Stimulated activated CD4-positive, alpha-beta T cell treated with anti-CD3 and anti-CD28 coated beads, TNF-alpha, amount 100 ng/mL, for 1 hour (primary cell): ENCODE measurements at places on chromosomes 5 and 9.

DNA sequence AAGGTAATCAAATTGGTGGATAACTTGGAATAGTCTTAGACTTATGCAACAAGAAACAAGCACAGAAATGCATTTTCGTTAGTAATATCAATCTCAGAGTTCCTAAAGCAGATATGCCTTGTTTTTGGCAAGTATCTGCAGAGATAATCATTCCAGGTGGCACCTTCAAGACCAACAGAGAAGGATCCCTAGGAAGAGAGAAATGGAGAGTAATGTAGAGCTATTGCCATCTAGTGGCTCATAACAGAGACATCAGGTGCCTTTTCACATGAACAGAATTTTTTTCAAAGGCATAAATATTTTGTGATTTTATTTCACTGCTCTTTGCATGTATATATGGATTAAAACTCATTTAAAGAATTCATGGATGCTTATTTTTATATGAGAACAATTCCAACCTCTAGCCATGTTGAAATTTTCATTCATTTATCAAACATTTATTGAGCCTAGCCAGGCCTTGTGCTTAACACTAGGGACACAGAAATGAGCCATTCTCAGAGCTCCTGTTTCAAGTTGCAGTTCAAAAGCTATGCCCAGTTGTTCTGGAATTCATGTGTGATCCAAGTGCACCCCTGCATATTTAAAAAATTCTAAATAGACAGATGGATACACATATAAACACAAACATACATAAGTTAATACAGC is 117.5 kb upstream of the OR13F1 start:
- DNase-seq: no peak

DNA sequence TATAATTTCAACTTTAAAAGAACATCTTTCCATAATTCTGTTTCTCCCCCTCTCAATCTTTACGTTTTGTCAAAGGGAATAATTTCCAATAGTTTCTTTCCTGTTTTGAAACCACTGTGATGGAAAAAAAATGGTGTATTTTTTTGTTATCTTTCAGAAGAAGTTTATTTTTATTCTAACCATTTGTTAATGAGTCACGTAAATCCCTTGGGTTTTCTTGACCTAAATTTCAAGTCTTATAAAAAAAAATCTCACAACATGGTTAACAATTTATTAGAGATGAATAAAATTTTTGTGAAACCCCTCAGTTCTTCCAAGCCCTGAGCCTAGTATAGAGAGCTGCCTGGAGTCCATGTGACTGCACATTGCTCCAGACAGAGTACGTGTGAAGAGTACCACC is 106.1 kb upstream of the FBXL17 start:
- DNase-seq: no peak

GRCh38 chr5:58653521-58653920 is 70.6 kb downstream of the RAB3C start:
- no peak for DNase-seq

GRCh38 chr9:72129271-72130156 is 19.7 kb upstream of the GDA start:
- no peak for DNase-seq

- DNase-seq: no peak
Measured at GRCh38 chr5:96962540-96962991, 26.7 kb downstream of the LNPEP start.

- DNase-seq: no peak
Measured at GRCh38 chr5:147065071-147065470, 169.8 kb upstream of the STK32A start.

- no peak for DNase-seq
Measured at GRCh38 chr9:136943291-136944211, 987 bp downstream of the FBXW5 start.

- DNase-seq: no peak
Measured at GRCh38 chr5:10627160-10627701, 63.4 kb downstream of the ANKRD33B start.

DNA sequence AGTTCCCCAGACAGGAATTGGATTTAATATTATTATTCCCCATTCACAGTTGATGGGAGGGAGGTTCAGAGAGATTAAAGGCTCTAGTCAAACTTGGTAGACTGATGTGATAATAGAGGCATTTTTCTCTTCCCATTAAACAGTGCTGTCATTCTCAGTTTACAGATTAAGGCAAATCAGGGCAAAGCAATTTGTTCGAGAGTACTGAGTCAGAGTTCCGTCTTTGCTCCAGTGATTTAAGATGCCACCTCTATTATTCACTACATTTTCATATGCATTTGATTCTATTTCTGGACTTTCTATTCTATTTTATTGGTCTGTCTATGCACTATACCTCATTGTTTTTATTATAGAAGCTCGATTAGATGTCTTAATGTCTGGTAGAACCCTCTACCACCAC is 201.0 kb upstream of the RAI14 start:
- DNase-seq: no peak

DNA sequence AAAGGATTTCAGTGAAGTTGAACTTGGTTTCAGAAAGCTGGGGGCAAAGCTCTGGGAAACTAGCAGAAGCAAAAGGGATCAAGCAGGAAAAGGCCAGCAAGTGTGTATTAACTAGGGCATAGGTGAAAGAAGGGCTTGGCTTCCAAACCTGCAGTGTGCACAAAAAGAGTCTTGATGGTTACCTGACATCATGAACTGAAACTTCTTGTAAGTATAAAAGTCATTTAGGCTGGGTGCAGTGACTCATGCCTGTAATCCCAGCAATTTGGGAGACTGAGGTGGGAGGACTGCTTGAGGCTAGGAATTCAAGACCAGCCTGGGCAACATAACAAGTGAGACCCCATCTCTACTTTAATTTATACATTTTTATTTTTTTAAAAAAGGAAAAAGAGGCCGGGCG is 216.4 kb downstream of the EPB41L4A start:
- DNase-seq: no peak
